ENCODE measurements at places on chromosomes 5 and 9.

- H3K4me3 ChIP-seq, result no peak overlapping the region
- no peaks in the 10 kb centered on the region for H3K36me3 ChIP-seq
- H3K4me1 ChIP-seq, result peaks cover 3% of the 10 kb centered on the region
- peaks cover 37% of the 10 kb centered on the region for H3K27me3 ChIP-seq
- H3K27ac ChIP-seq, result no peak overlapping the region
These were observed 146.5 kb downstream of the SYK start for GRCh38 chr9:90948156-90948555.

DNA sequence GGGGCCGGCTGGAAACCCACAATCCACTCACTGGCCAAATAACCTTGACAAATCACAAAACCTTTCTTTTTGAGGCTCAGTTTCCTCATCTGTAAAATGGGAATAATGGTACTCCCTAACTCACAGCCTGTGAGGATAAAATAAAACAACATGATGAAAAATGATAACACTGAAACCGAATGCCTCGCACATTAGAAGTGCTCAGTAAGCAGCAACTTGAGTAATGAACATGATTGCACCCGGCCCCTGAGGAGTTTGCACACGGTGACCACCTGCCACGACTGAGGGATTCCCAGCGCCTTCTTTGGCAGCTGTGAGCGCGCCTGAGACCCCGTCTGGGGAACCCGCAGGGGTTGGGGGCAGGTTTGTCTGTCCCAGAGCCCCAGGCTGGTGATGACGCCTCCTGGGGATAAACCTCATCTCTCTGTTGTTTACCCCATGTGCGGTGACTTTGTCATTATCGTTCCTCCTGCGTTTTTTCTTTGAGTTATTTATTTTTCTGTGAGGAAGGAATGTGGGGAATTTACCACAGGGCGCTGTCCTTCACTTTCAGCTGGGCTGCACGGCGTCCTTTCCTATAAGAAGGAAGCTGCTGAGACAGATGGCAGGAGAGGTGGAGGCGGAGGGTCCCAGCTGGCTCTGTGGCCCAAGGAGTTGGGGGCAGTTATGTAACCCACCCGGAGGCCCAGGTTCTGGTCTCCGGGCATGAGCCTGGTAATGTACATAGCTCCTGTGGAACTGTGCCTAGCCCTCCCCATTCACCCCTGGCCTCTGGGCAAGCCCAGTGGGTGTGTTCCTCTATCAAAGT lies 3.0 kb upstream of the SYNPO start:
- DNase-seq, result no peak
- no peak overlapping the region for H3K27ac ChIP-seq
- no peaks in the 10 kb centered on the region for H3K4me1 ChIP-seq
- no peak overlapping the region for H3K4me3 ChIP-seq
- no peaks in the 10 kb centered on the region for H3K36me3 ChIP-seq

DNA sequence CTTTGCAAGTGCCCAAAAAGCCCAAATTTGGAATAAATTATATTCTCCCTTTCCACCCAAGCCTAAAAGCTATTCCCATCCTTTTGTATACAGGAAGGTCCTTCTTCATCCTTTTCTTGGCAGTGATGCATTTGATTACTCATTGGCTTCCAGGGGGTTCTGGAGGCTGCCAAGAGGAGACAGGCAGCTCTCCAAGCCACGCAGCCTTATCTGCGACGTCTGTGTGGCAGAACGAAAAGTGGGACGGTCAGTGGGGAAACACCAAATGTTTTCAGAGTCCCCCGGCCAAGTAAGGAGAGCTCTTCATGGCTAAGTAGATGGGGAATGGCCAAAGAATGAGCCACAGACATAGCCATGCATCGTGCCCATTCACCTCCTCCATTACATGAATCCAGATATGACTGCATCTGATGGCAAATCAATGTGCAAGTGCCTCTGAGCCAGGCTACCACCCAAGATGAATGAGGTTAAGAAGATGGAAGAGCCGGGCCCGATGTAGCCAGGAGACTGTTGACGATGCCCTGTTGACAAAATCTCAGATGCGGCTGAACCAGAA lies 12.1 kb downstream of the ADAM19 start:
- H3K27ac ChIP-seq, result no peak overlapping the region
- peaks cover 50% of the 10 kb centered on the region for H3K36me3 ChIP-seq
- H3K27me3 ChIP-seq, result no peaks in the 10 kb centered on the region
- no peak overlapping the region for H3K4me3 ChIP-seq

DNA sequence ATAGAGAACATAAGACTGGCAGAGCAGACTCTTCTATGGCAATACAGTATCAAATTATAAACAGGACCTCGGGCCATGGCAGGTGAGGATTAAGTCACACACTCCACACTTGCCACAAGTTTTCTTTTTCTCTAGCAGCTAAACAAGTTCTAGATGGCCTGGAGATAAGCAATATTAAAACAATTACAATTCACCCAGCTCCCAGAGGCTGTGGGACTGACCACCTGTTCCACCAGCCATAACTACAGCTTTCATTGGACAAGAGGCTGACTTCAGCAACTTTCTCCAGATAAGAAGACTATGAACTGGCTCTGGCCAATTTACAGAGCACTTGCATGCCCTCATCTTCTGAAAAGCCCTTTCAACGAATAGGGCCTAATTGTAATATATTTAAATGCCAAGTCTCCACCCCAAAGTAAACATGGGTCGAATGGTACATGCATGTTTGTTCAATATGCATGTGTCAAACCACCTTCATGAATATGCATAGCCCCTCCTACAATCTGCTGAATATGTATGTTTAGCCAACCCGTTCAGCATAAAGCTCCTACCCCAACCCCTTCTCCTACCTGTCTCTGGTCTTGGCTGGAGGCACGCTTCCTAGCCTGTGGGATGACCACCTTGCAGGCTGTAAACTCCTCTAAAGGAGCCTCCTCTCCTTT lies 6.1 kb upstream of the CFAP157 start:
- H3K27me3 ChIP-seq, result no peaks in the 10 kb centered on the region
- no peak overlapping the region for H3K27ac ChIP-seq
- DNase-seq, result no peak
- no peaks in the 10 kb centered on the region for H3K36me3 ChIP-seq
- H3K4me3 ChIP-seq, result no peak overlapping the region

- H3K36me3 ChIP-seq, result no peaks in the 10 kb centered on the region
- H3K4me1 ChIP-seq, result no peaks in the 10 kb centered on the region
- H3K27me3 ChIP-seq, result peaks cover 9% of the 10 kb centered on the region
- no peak overlapping the region for H3K27ac ChIP-seq
- no peak overlapping the region for H3K4me3 ChIP-seq
These were observed 81.9 kb downstream of the RMI1 start for GRCh38 chr9:84062538-84062937.

GRCh38 chr9:109861499-109861898 lies 81.5 kb downstream of the PALM2AKAP2 start:
- H3K27me3 ChIP-seq, result peaks cover 10% of the 10 kb centered on the region
- no peak overlapping the region for H3K4me3 ChIP-seq
- no peak for DNase-seq

DNA sequence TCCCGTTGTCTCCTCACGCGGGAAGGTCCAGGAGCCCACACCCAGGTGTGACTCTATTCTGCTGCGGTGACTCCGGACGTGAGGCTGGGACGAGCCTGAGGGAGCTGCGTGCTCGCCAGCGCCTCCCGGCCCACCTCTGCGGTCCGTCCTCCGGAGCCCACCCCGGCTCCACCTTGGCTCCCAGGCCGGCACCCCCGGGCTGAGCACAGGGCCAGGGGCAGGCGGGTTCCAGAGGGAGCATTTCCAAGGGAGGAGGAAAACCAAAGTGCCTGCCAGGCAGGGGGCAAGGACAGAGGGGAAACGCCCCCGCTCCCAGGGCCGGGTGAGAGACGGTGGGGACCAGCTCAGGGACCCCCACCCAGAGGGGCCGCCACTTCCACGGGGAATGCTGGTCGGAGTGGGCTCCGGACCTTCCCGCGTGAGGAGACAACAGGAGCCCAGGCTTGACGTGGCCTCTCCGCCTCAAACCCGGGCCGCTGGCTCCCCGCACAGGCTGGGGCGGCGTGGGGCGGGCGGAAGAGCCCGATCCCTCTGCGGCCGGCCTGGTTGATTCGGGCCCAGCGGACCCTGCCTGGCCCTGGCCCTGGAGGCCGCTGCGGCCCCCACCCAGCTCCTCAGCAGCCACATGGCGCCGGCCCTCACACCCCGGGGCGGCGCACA lies 26.0 kb downstream of the IRX4 start:
- no peaks in the 10 kb centered on the region for H3K4me1 ChIP-seq
- no peak overlapping the region for H3K4me3 ChIP-seq
- peaks cover 20% of the 10 kb centered on the region for H3K27me3 ChIP-seq
- H3K36me3 ChIP-seq, result no peaks in the 10 kb centered on the region

DNA sequence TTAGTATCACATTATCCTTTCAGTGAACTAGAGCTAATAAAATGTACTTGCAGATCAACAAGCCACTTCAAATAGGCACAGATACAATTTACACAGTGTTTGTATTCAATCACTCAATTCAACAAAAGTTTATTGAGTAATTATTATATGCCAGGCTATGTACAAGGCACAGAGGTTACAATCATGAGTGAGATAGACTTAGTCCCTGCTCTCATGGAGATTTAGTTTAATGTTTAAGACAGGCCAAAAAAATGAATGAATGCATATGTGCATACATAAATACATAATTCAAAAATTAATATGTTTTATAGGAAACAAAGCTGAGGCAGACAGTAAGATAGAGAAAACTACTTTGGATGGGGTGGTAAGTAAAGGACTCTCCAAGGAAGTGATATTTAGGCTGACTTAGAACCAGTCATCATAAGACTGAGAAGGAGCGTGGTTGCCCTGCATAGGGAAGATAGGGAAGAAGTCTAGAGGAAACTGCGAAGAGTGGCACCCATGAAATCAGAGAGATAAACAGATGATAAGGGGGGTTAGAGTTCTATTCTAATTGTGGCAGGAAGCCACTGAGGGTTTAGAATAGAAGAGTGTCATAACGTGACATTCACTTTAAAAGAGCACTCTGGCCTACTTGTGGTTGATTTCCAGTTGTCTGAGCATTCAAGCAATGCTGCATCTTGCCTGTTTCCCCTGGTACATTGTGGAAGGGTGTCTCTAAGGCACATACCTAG lies 49.7 kb upstream of the GRAMD2B start:
- no peaks in the 10 kb centered on the region for H3K36me3 ChIP-seq
- peak overlapping the region; percentile 79 for H3K27ac ChIP-seq
- H3K27me3 ChIP-seq, result no peaks in the 10 kb centered on the region
- peaks cover 15% of the 10 kb centered on the region for H3K4me1 ChIP-seq
- H3K4me3 ChIP-seq, result no peak overlapping the region
- no peak for DNase-seq

DNA sequence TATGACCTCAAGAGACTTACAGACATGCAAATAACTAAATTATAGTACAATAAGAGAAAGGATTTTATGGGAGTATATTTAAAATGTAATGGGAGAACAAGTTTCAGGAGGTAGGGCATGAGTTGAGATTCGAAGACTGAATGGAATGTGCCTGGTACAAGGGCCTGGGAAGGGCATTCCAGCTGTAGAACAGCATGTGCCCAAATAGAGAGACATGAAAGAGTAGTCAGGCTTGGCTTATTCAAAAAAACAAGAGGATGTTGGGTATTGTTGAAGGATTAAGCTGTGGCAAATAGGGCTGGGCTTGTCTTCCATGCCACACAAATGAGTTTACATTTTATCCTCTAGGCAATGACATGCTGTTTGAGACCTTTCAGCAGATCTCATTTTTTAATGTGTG lies 86.9 kb downstream of the FOCAD start:
- no peaks in the 10 kb centered on the region for H3K27me3 ChIP-seq
- no peak for DNase-seq
- H3K27ac ChIP-seq, result no peak overlapping the region

DNA sequence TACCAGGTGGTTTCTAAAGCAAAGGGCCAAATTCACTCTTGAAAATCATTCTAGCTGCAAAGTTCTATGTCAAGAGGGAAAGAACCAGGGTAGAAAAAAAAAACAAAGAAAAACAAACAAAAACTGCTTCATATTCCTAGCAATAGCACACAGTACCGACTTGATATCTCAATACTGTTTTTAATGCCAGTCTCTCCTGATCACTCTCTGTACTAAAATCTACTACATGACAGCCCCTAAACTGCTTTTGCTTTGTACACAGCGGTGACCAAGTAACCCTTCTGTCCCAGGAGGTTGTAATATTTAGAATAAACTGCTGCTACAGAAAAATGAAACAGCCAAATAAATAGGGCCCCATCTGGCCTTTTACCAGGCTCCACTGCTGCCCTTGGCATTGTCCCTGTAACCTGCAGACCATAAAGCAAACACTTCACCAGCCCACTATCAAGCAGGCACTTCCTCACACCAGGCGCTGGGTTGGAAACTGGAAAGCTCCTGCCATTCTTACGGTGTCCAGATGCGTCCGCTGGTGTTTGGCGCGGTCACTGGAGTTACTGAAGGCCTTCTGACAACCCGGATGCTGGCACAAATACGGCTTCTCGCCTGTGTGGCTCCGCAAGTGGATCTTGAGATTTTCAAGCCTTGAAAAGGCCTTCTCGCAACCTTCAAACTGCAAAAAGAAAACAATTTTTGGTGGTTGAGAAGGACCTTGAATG lies 363.2 kb downstream of the GLIS3 start:
- H3K27me3 ChIP-seq, result peaks cover 12% of the 10 kb centered on the region
- H3K36me3 ChIP-seq, result no peaks in the 10 kb centered on the region
- H3K4me1 ChIP-seq, result peaks cover 22% of the 10 kb centered on the region
- DNase-seq, result no peak
- H3K27ac ChIP-seq, result no peak overlapping the region

DNA sequence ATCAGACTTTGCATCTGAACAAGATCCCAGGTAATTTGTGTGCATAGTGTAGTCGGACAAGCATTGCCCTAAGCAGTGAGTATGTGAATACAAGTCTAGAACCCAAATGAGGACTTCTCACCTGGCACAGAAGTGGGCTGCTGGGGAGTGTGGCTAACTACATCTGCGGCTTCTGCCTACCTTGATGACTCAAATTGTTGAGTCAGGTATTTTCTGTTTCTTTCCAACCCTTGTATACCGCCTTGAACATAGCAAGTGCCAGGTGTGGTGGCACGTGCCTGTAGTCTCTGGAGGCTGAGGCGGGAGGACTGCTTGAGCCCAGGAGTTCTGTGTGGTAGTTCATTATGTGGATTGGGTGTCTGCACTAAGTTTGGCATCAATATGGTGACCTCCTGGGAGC lies 7.9 kb upstream of the JADE2 start:
- no peaks in the 10 kb centered on the region for H3K36me3 ChIP-seq
- no peak for DNase-seq
- peaks cover 2% of the 10 kb centered on the region for H3K27me3 ChIP-seq
- H3K27ac ChIP-seq, result no peak overlapping the region
- peaks cover 2% of the 10 kb centered on the region for H3K4me1 ChIP-seq
- no peak overlapping the region for H3K4me3 ChIP-seq

DNA sequence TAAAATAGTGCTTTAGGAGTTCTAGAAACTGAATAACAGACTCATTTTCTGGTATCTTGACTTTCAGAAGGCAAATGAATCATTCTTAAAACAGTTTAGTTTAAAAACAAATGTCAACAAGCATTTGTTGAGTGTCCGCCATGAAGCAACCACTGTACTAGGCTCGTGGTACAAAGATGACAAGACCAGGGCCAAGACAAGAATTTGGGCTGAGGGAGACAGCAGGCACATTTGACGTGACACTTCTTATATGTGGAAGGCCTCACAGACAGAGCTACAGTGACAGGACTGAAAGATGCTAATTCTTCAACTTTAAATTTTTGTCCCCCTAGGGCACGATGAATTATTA lies 14.4 kb upstream of the ZNF131 start:
- H3K27ac ChIP-seq, result no peak overlapping the region
- peak; percentile 53 for DNase-seq
- H3K27me3 ChIP-seq, result no peaks in the 10 kb centered on the region
- no peaks in the 10 kb centered on the region for H3K36me3 ChIP-seq
- H3K4me3 ChIP-seq, result peak overlapping the region; percentile 71

Measured in activated CD4-positive, alpha-beta T cell treated with anti-CD3 and anti-CD28 coated beads for 36 hours (primary cell).